ENCODE measurements at places on chromosomes 12 and 14.
A peak's percentile ranks its signal among the peaks of the same experiment; 100 is the strongest.

GRCh38 chr12:88579601-88580050 lies 645 bp downstream of the KITLG start:
- no peaks in the 10 kb centered on the region for H3K36me3 ChIP-seq
- peaks cover 1% of the 10 kb centered on the region for H3K4me1 ChIP-seq
- DNase-seq, result peak; percentile 27
- peak overlapping the region; percentile 9 for H3K27ac ChIP-seq

DNA sequence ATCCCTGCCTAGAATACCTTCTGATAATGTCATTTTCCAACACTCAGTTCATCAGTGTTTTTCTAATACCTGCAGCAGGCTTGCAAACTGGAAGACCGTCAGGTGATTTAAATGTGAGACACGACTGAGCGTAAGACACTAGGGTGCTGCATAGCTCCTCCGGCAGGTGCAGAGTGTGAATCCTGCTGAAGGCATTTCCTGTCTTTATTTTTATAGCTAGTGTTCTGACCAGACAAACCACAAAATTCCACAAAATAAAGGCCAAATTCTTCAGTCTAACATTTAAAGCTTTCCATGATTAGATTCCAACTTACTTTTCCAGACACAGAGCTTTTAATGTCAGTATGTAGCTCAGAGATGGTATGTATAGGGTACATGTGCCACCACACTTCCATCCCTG lies 70.7 kb downstream of the BBS10 start:
- no peak for DNase-seq
- H3K36me3 ChIP-seq, result no peaks in the 10 kb centered on the region
- H3K27me3 ChIP-seq, result no peaks in the 10 kb centered on the region
- no peak overlapping the region for H3K4me3 ChIP-seq
- no peak overlapping the region for H3K27ac ChIP-seq

DNA sequence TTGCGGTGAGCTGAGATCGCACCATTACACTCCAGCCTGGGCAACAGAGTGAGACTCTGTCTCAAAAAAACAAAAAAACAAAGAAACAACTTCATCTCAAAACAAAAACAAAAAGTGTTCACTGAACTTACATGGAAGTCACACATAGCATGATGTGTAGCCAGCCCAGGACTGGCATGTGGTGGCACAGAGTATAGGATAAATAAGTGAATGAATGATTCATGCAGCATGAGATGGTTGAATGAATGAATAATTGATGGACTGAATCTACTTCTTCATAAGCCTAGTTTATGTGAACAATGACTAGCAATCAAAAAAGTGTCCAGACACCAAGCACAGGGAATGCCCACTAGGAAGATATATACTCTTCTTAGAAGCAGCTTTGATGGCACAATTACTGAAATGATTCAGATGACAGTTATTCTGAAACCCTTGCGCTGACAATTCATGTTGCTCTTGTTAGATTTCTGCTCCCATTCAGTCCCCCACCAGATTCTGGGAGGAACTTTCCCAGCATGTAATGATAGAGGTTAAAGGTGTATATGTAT lies 31.6 kb upstream of the SERPINA6 start:
- no peaks in the 10 kb centered on the region for H3K36me3 ChIP-seq
- H3K27me3 ChIP-seq, result no peaks in the 10 kb centered on the region
- no peak for DNase-seq
- H3K27ac ChIP-seq, result no peak overlapping the region
- no peaks in the 10 kb centered on the region for H3K4me1 ChIP-seq

- no peak overlapping the region for H3K27ac ChIP-seq
- H3K36me3 ChIP-seq, result no peaks in the 10 kb centered on the region
- H3K27me3 ChIP-seq, result no peaks in the 10 kb centered on the region
Measured at GRCh38 chr14:71166180-71166837, 259.1 kb downstream of the PCNX1 start.

GRCh38 chr12:25051656-25052195 lies 102.8 kb upstream of the BCAT1 start:
- H3K4me1 ChIP-seq, result no peaks in the 10 kb centered on the region
- no peaks in the 10 kb centered on the region for H3K27me3 ChIP-seq
- no peak overlapping the region for H3K27ac ChIP-seq
- H3K4me3 ChIP-seq, result no peak overlapping the region

- no peaks in the 10 kb centered on the region for H3K36me3 ChIP-seq
- no peaks in the 10 kb centered on the region for H3K27me3 ChIP-seq
- H3K27ac ChIP-seq, result no peak overlapping the region
- no peaks in the 10 kb centered on the region for H3K4me1 ChIP-seq
- no peak for DNase-seq
Measured at GRCh38 chr12:18120899-18121298, 30.9 kb upstream of the RERGL start.

GRCh38 chr14:35958499-35958898 lies 132.4 kb downstream of the BRMS1L start:
- DNase-seq, result no peak
- no peaks in the 10 kb centered on the region for H3K27me3 ChIP-seq
- no peak overlapping the region for H3K27ac ChIP-seq
- H3K4me1 ChIP-seq, result no peaks in the 10 kb centered on the region

DNA sequence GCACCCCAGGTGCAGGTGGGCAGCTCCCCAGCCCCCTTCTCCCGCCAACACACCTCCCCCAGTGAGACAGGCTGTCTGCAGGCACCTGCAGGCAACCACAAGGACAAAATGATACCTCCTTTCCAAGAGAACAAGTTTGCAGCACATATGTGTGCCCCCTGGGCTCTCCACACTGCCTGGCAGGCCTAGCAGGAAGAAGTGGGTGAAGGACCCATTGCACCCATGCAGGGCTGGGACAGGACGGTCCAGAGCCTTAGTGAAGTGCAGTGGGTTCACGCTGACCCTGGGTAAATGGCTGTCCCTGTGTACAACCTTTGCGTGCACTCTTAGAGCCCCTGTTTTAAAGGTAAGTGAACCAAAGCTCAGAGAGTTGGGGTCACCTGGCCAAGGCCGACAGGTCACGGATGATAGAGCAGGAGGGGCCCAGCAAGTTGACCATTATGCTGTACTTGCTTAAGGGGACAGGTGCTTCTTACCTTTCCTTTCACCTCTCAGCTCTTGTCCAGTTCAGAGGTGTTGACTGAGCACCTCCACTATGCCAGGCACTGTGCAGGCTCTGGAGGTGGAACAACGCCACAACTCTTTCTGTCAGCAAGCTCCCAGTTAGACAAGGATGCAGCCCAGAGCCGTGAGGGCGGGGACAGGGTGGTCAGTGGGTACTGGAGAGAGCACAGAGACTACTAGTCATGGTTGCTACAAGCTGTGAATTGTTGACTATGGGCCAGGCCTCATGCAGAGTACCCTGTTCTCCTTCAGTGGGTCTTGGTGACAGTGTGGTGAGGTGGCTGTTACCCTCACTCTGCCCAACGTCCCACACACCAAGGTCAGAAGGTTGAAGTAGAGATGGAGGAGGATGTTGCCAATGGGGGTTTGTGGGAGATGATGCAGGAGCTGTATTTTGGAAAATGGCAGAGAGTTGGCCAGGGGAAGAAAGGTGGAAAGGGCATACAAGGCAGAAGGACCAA lies 125.9 kb downstream of the PAPOLA start:
- H3K27ac ChIP-seq, result no peak overlapping the region
- no peaks in the 10 kb centered on the region for H3K36me3 ChIP-seq

GRCh38 chr12:10052193-10052913 lies 21.9 kb downstream of the CLEC9A start:
- DNase-seq, result no peak
- H3K27ac ChIP-seq, result no peak overlapping the region
- no peaks in the 10 kb centered on the region for H3K27me3 ChIP-seq
- H3K4me1 ChIP-seq, result no peaks in the 10 kb centered on the region

DNA sequence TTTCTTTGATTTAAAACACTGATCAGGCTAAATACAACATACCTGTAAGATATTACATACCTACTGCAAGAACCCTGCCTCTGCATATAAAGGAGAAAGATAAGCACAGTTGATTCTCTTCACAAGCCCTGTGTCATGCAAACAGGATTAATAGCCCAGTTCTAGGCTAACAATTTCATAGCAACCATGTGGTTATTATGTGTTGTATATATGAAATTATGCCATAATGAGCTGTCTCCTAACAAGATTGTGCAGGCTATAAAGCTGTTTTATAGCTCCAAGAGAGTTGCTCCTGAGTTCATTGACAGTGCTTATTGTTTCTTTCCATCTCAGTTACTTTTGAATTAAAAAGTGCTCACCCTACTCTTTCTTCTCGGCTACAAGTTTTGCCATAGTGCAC lies 609.3 kb downstream of the DIO2 start:
- no peak overlapping the region for H3K27ac ChIP-seq
- DNase-seq, result no peak
- no peaks in the 10 kb centered on the region for H3K27me3 ChIP-seq

DNA sequence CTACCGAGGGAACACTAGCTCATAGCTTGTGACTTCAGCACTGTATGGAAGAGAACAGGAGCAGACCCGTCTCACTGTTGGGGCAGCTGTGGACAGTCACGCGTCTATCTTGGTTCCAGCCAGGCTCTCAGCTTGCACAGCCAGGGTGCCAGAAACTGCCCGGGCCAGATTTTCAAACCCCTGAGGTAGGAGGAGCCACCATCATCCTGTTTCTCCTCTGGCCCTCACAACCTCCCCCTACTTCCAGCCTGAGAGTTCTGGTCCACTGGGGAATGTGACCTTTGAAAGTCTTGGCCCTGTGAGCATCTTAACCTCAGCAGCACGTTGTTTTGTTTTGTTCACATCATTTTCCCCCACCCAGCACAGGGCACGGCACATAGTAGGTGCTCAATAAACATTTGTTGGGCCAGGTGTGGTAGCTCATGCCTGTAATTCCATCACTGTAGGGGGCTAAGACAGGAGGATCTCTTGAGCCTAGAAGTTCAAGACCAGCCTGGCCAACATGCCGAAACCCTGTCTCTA lies 50.4 kb downstream of the PSMA6 start:
- peak overlapping the region; percentile 87 for H3K27ac ChIP-seq
- H3K36me3 ChIP-seq, result no peaks in the 10 kb centered on the region
- no peak overlapping the region for H3K4me3 ChIP-seq

GRCh38 chr12:116734156-116734768 lies 3.6 kb downstream of the SPRING1 start:
- H3K27ac ChIP-seq, result no peak overlapping the region
- no peaks in the 10 kb centered on the region for H3K36me3 ChIP-seq
- peaks cover 3% of the 10 kb centered on the region for H3K4me1 ChIP-seq
- DNase-seq, result no peak
- H3K27me3 ChIP-seq, result no peaks in the 10 kb centered on the region

GRCh38 chr12:23576372-23576771 lies 373.1 kb downstream of the SOX5 start:
- no peak overlapping the region for H3K27ac ChIP-seq
- H3K4me3 ChIP-seq, result no peak overlapping the region
- no peaks in the 10 kb centered on the region for H3K4me1 ChIP-seq
- H3K27me3 ChIP-seq, result no peaks in the 10 kb centered on the region
- no peak for DNase-seq
- H3K36me3 ChIP-seq, result no peaks in the 10 kb centered on the region

DNA sequence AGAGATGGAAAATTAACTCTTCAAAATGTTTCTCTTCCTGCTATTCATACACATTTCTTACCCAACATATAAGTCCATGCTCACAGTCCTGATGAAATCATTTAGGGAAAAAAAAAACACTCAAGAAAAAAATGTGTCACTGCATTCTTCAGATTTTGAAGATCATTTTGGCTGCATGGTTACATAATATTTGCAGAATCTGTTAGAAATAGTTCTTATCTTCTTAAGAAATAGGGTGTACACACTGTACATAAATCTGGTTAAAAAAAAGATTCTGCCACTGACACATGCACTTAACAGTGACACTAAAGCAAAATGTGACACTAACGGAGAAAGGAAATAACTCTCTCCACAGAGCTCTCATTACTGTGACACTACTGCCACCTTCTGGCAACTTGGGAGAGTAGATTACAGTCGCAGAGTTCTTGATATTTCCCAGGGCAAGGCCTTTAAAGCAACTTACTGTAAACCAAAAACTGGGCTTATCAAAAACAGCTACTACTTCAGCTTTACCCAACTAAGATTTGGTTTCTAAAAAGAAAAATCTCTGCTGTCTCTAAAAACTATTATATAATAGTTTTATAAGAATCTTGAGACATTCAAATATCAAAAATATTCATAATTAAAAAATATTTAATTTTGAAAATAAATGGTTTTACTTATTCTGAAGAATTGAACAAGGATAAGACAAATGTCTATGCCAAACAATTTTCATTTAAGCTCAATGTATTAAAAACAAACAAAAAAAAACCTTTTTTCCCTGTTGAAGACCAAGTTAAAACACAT lies 65.0 kb downstream of the SETD3 start:
- H3K4me3 ChIP-seq, result no peak overlapping the region
- H3K27ac ChIP-seq, result no peak overlapping the region
- no peak for DNase-seq
- no peaks in the 10 kb centered on the region for H3K27me3 ChIP-seq

- no peaks in the 10 kb centered on the region for H3K27me3 ChIP-seq
- H3K4me3 ChIP-seq, result no peak overlapping the region
- H3K4me1 ChIP-seq, result no peaks in the 10 kb centered on the region
- no peaks in the 10 kb centered on the region for H3K36me3 ChIP-seq
- no peak overlapping the region for H3K27ac ChIP-seq
- peak; percentile 20 for DNase-seq
Measured at GRCh38 chr12:117408161-117408791, 46.9 kb upstream of the NOS1 start.

GRCh38 chr14:68172627-68173026 lies 353.0 kb downstream of the RAD51B start:
- H3K27ac ChIP-seq, result no peak overlapping the region
- peaks cover 5% of the 10 kb centered on the region for H3K4me1 ChIP-seq
- no peaks in the 10 kb centered on the region for H3K36me3 ChIP-seq

- no peak overlapping the region for H3K4me3 ChIP-seq
- no peak for DNase-seq
- no peaks in the 10 kb centered on the region for H3K4me1 ChIP-seq
- no peak overlapping the region for H3K27ac ChIP-seq
Measured at GRCh38 chr14:31566456-31566855, 5.3 kb downstream of the NUBPL start.

- H3K27me3 ChIP-seq, result no peaks in the 10 kb centered on the region
- H3K36me3 ChIP-seq, result no peaks in the 10 kb centered on the region
- H3K27ac ChIP-seq, result no peak overlapping the region
- H3K4me3 ChIP-seq, result no peak overlapping the region
- no peaks in the 10 kb centered on the region for H3K4me1 ChIP-seq
- no peak for DNase-seq
Measured at GRCh38 chr12:46674129-46674528, 151.7 kb downstream of the SLC38A4 start.

GRCh38 chr12:132608231-132609171 lies 1.9 kb downstream of the LRCOL1 start:
- DNase-seq, result no peak
- H3K4me3 ChIP-seq, result no peak overlapping the region

- no peaks in the 10 kb centered on the region for H3K27me3 ChIP-seq
- no peak overlapping the region for H3K4me3 ChIP-seq
Measured at GRCh38 chr14:62706217-62706616, 339.0 kb downstream of the KCNH5 start.

- no peak for DNase-seq
- H3K36me3 ChIP-seq, result no peaks in the 10 kb centered on the region
- H3K4me3 ChIP-seq, result no peak overlapping the region
- H3K4me1 ChIP-seq, result peaks cover 5% of the 10 kb centered on the region
Measured at GRCh38 chr14:99268810-99269707, 2.9 kb downstream of the BCL11B start.

GRCh38 chr12:75103822-75104221 lies 105.8 kb downstream of the KCNC2 start:
- no peak for DNase-seq
- no peaks in the 10 kb centered on the region for H3K27me3 ChIP-seq
- H3K4me1 ChIP-seq, result no peaks in the 10 kb centered on the region
- no peaks in the 10 kb centered on the region for H3K36me3 ChIP-seq
- no peak overlapping the region for H3K4me3 ChIP-seq
- H3K27ac ChIP-seq, result no peak overlapping the region

- H3K4me1 ChIP-seq, result peaks cover 7% of the 10 kb centered on the region
- H3K27me3 ChIP-seq, result no peaks in the 10 kb centered on the region
- no peak overlapping the region for H3K4me3 ChIP-seq
- H3K36me3 ChIP-seq, result no peaks in the 10 kb centered on the region
- DNase-seq, result peak; percentile 71
Measured at GRCh38 chr14:22994762-22995275, 12.5 kb upstream of the AJUBA start.
